ENCODE measurements at places on chromosomes 13 and 19. TPM values are rescaled to one million over a fixed set of nuclear protein-coding genes. Genes with fewer than 3 reads are reported as not detected.
A peak's percentile ranks its signal among the peaks of the same experiment; 100 is the strongest.

DNA sequence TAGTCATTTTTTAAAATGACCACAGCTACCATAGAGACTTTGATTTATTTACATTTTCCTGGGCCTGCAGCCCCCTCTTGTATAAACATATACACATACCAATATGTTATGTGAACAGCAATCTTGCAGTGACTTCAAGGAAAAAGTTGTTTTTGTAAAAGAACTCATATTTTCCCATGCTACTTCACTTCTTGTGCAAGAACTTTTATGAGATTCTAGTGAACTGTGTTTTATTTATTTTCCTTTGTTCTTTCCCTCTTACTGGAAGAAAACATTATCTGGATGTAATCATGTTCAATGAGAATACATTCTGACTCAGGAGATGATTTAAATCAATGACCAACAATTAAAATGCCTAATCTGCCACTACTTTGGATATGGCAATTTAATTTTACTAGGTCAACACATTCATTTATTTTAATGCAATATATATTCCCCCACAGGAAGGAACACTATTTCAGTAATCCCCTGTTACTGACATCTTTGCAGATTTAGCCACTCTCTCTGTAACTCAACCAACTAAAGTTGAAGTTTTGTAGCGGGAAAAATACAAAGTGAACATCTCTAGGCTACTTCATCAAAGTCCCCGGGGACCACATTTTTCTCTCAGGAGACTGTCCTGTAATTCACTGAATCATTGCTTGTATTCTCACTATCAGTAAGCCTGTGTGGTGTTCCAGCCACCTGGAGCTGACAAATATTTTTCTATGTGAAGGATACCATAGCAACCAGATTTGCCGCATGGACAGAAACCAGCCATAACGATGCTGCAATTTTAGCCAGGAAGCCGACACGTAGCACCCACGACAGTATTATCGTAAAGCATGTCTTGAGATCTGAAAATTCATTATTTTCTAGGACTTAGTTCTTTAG, 90.5 kb downstream of the STARD13 start:
- DNase-seq: no peak

DNA sequence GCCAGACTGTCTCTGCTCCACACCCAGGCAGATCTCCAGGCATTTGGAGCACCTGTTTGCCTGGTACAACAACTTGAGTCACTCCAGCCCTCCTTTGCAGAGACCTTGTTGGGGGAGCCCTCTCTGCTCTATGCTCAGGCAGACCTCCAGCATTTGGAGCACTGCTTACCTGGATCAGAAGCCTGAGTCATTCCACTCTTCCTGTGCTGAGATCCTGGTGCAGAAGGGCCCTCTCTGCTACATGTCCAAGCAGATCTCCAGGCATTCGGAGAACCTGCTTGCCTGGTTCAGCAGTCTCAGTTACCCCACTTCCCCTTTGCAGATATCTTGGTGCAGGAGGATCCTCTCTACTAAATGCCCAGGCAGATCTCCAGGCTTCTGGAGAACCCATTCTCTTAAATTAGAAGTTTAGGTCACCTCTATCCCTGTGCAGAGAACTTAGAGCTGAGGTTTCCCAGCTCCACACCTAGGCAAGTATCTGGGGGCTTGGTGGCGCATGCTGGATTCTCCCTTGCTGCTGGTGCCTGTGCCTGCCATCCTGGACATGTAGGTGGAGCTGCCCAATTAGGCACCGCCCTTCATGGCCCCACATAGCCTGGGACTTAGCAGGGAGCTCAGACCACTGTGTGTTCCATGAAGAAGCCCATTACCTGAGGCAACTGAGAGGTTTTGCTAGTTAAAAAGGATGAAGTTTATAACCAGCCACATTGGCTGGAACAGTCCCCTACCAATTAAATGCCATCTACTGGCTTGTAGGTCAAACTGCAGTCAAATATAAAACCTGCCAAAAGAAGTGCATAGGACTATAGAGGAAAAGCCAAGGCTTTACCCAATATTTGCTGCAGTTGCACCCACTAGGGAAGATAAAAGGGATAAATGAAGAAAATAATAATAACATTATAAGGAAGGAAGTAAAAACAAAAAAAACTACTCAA, 97.6 kb upstream of the SLITRK6 start:
- DNase-seq: peak; percentile 43

Gene LIN37
- 13.7 TPM for polyA plus RNA-seq

DNA sequence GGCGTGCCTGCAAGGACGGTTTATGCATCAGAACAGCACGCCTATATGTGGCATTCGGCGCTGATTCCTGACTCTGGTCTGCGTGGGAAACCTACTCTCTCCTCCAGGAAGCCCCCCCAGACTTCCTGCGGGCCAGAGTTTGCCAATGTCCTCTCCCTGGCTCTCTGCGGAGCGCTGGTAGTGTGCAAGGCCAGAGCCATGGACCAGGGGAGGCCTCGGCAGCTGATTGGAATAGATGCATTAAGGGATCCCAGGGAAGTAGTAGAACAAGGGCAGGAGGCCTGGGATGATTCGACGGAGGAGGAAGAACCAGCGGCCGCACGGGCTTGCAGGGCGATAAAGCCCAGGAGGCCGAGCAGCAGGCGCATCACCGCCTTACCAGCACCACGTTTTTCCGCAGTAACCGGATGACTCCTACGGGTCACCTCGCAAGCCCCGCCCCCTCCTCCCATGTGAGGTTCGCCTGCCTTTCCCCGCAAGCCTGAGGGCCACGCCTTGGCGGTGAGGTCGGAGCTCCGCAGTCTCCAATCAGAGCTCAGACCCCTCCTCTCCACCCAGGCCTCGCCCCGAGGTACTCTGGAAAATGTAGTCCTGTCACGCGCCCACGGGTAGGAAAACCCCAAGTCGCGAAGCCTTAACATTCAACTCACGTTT, 5.0 kb downstream of the CLEC11A start:
- DNase-seq: no peak

DNA sequence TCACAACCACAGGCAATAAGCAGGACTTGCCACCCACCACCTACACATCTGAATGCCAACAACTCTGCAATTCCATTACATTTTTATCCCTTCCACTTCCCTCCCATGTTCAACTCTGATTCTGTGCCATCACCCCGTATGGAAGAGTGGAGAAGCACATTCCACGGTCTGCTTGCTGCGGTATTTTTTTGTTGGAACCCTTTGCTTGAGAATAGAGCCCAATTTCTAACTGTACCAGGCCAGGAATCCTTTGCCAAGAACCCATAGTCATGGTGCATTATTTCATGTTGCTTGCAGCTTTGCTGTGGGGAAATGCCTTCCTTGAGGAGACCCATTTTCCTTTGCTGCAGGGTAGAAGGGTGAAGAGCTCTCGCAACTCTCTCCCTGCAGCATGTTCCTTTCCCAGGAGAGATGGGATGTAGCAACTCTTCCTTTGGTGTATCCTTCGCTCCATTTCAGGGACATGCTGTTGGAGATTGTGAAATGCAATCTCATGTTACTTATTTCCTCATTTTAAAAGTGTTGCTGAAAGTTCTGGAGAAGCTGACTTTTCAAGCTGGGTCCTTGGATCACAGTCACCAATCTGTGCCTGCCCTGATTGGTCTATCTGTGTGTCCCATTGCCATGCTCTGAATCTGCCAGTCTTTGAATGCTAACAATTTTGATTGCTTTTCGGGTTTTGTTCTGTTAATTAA, 69.8 kb upstream of the STARD13 start:
- DNase-seq: no peak

Gene PSG7
- polyA plus RNA-seq: not detected

Gene NDFIP2
- 4.4 TPM for polyA plus RNA-seq

DNA sequence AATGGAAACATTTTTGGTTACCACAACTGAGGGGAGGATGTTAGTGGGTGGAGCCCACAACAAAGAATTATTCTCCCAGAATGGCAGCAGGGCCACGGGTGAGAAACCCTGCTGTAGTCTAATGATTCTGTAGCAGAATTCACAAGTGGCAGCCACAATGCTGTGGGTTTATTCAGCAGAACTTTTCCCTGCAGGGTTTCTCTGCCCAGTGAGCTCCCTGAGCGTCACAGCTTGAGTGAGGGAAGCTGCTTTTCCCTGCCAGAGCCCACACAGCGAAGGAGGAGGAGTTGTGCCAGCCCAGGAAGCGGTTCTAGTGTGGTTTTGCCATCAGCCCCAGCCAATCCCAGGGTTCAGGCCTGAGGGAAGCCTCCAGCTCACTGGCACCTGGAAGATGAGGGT, 4.4 kb downstream of the ATP12A start:
- DNase-seq: no peak
